ENCODE measurements at places on chromosomes 11 and 22. TPM values are rescaled to one million over a fixed set of nuclear protein-coding genes. Genes with fewer than 3 reads are reported as not detected.

GRCh38 chr11:61542024-61542461 is 33.5 kb downstream of the LRRC10B start:
- no peak for DNase-seq

GRCh38 chr11:123258877-123259276 is 63.8 kb upstream of the CLMP start:
- DNase-seq = no peak

DNA sequence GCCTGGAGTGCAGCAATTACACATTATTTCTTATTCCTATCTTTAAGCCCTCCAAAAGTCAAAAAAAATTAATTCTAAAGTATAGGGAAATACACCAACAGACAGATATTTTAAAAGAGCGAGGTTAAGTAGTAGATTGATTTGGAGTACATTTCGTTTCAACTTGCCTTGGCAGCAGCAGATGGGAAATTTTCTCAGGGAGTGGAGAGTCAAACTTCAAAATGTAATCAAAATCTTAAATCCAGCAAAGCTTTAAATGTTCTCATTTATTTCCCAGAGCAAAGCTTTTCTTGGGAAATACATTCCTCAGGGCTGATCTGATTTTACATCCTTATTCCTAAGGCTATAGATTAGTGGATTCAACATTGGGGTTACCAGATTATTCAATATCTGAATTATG is 21.9 kb upstream of the VWA5A start:
- no peak for DNase-seq

The GRIA4 gene
- total RNA-seq = not detected

DNA sequence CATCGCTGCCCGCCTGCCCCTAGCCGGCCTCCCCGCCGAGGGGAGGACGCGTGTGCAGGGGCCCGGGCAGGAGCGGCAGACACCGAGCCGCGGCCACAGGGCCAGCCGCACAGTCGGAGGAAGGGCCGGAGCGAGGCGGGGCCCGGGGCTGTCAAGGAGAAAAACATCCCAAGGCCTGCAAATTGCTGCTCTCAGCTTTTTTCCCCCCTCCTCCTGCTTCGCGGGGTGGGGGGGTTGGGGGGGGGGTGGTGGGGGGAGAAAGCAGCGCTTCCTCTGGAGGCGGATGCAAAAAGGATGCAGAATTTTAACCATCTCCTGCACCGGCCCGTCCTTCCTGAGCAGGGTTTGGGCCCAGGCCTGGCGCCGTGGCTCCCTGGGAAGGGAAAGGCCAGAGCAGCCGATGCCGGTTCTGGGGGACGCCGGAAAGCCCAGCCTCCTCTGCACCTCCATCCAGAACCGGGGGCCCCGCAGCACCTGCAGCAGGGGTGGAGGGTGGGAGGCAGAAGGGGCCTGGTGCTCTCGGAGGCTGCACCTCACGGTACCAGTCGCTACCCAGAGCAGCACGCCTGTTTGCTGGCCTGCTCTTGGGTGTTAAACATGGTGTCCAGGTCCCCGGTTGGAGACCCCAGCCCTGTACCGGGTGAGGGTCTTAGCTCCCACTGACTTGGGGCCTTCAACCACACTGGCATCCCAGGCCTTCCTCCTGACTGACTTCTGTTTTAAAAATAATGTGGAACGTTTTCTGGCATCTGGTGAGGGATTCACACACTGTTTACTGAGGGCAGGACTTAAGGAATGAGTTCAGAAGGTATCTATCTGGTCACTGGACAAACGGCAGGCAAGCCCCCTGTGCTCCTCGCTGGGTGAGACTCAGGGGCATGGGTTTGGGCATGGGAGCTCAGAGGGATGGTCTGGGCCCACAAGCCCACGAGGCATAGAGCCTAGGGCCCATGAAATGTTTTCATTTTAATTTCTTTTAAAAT is 77.4 kb upstream of the WNT7B start:
- peak; percentile 39 for DNase-seq

The KRTAP5-2 gene
- total RNA-seq = 0.72 TPM

The PHETA2 gene
- 0.34 TPM for total RNA-seq

The KREMEN1 gene
- total RNA-seq = 23.5 TPM

DNA sequence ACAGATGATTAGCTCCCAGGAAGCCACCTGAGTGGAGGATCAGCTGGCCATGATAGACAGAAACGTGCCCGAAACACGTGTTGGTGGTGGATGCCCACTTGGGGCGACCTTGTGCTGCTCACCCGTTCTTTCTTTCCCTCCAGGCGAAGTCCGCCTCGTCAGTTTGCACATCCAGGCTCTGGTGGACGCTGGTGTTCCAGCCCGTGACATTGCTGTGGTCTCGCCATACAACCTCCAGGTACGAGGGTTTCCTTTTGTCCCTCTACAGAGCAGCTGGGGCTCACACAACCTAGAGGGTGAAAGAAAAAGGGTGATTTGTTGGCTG is 30.6 kb downstream of the IGHMBP2 start:
- no peak for DNase-seq

The MS4A2 gene
- not detected for total RNA-seq

GRCh38 chr11:64152841-64153691 is 12.8 kb downstream of the MACROD1 start:
- peak; percentile 43 for DNase-seq

The RAB38 gene
- 376 TPM for total RNA-seq

DNA sequence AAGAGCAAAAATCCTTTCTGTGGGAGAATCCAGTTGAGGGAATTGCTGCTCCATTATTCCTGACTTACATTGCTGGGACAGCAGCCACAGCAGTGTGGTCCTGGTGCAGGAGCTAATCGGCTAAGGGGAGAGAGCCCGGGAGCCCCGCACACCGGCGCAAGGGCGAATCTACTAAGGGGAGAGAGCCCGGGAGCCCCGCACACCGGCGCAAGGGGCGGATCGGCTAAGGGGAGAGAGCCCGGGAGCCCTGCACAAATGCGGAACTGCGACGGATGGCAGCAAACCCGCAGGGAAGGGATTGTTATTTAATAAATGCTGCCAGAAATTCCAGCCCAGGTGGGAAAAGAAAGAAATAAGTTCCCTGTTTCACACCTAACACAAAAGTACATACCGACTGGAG is 43.5 kb downstream of the TPCN2 start:
- no peak for DNase-seq

The TLCD5 gene
- 7.8 TPM for total RNA-seq

DNA sequence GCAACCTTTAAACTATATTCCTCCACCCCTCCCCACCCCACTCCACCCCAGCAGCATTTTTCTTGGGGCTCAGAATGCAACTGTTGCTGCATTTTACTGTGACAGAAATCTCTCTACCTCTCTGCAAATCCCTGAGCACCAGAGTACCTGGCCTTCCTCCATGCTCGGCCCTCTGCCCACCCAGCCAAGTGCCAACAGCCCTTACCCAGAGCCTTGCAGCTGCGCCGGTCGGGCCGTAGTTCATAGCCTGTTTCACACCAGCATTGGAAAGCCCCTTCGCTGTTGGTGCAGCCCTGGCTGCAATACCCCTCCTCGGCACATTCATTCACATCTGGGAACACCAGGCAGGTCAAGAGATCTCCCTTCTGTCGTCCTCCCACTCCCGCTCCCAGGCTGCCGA is 23.4 kb downstream of the LRP4 start:
- no peak for DNase-seq

The OR52E8 gene
- not detected for total RNA-seq

- no peak for DNase-seq
Observed at GRCh38 chr22:39178206-39179111, 26.0 kb upstream of the CBX7 start.

GRCh38 chr11:35583843-35584242 is 34.4 kb upstream of the FJX1 start:
- DNase-seq = no peak

DNA sequence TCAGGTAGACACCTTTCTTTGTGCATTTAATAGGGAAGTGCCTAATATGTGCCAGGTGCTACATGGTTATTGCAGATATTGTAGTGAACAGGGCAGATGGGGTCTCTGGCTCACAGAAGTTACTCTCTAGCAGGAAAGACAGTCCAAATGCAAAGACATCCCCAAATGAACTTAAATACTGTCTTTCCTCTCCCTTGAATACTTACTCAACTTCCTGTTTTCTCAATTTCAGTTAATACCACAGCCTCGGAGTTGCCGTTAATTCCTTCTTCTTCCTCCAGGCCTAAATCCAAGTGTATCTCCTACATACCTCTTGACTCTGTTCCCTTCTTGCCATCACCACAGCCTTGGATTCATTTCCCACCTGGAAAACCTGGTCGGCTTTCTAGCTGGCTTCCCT is 134.3 kb upstream of the SESN3 start:
- no peak for DNase-seq
